Stimulated activated CD4-positive, alpha-beta T cell treated with anti-CD3 and anti-CD28 coated beads, Interleukin-1b, Interleukin-23, amount 100 ng/mL, for 4 hours (primary cell): ENCODE measurements at places on chromosomes 2 and 18.

DNA sequence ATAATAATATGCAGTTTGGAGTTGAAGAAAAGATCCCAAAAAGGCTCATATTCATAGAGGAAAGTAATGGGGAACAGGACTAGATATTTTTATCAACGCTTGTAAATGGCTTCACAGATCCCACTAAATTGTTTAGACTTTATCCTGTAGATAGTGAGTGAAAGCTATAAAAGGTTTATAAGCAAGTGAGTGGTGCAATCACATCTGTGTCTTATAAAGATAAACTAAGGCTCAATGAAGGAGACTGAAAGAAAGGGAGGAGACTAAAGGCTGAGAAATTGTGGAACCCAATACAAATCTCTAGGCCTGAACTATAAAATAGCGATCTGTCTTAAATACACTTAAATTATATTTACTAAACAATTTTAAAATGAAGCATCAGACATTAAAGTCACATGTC is 7.7 kb downstream of the SP3 start:
- no peak for DNase-seq

GRCh38 chr18:44826418-44827259 is 146.0 kb downstream of the SETBP1 start:
- DNase-seq = no peak

DNA sequence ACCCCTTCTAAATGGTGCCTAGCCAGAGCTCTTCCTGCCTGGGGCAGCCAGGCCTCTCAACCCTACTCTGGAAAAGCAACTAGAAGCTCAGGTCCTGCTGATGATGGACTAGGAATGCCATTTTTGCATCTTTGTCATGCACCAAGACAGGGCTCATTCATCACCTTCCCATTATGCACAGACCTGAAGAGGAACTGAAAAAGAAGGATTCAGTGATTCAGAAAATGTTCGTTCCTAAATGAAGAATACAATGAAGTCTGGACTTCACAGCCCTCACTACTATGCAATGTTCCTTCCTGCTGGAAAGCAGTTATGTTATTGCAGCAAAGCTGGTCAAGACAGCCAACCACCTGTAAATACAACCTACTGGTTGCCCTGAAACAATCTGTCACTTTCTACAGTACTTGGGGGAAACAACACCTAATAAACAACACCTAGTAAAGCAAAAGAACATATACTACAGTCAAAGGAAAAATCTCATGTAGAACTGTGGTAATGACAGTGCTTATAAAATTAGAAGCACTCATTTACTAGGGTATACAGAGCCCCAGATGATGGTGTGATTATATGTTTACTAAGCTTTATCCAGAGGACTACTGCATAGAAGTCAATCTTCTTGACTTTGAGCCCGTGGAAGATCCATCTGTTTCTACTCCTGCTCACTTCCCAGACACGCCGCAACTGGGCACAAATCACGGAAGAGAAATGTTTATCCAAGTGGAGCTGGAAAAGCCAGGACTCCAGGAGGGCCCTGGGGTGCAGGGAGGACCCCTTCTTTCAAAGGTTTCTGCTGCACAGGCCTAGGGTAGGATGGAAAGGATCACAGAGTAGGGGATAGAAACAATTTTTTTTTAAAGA is 103.1 kb upstream of the THOC1 start:
- DNase-seq = no peak

DNA sequence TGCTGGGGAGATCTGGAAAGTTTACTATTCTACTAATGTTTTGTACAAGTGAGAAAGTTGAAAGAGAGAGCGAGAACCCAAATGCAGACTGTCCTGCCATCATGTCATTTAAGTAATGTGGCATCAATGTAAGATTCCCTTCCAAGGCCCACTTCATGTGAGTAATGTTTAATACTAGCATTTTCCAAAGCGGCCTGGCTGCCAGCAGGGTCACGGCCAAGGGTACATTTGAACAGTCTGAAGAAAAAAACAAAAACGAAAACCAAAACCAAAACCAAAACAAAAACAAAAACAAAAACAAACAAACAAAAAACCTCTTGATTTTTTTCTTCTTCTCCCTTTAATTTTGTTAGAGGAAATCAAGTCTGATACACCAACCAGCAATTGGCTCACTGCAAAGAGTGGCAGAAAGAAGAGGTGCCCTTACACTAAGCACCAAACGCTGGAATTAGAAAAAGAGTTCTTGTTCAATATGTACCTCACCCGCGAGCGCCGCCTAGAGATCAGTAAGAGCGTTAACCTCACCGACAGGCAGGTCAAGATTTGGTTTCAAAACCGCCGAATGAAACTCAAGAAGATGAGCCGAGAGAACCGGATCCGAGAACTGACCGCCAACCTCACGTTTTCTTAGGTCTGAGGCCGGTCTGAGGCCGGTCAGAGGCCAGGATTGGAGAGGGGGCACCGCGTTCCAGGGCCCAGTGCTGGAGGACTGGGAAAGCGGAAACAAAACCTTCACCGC is 2.2 kb downstream of the HOXD10 start:
- DNase-seq = no peak
